Spinal cord (tissue), 10 donors: ENCODE measurements at places on chromosomes 4 and X. TPM values are rescaled to one million over a fixed set of nuclear protein-coding genes. Genes with fewer than 3 reads are reported as not detected.

- DNase-seq, result no peak
These were observed 124.1 kb downstream of the FHDC1 start for GRCh38 chr4:153060196-153060595.

DNA sequence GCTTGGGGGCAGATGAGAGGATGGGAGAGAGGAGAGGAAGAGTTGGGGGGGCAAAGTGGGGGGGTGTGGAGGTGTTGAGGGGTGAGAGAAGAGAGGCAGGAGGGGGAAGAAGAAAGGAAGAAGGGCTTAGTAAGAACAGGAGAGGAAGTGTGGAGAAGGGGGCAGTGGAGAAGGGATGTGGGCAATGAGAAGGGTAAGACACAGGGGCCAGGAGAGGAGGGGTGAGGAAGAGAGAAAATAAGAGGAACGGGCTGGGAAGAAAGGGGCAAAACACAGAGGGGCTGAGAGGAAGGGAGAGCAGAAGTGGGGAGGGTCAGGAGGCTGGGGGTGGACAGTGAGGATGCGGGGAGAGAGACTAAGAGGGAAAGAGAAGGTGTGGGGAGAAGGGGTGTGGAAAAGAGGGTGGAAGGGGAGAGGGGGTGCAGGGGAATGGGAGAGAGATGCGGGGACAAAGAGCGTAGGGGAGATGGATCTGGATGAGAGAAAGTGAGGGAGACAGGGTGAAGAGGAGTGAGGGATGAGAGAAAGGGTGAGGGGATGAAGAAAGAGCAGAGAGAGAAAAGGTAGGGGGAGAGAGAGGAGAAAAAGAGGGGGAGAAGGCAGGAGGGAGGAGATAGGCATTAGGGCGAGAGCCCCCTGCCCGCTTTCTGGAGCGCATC lies 12.9 kb downstream of the SH3KBP1 start:
- DNase-seq, result no peak

DNA sequence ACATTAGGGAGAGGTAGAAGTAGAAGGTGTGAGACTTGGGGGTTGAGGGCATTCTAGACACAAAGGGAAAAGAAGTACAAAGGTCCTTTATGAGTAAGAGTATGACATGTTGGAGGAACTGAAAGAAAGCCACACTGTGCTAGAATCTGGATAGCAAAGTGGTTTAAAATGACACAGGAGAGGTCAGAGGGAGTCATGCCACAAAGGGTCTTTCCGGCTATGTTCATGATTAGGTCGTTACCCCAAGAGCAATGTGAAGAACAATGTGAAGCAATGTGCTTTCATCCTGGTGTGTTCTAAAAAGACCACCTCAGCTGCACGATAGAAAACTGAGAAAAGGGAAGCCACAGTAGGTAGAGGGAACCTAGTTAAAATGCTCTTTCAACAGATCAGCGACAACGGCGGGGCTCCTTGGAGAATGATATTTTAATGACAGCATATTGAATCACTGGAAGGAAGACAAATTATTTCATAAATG lies 29.2 kb downstream of the SMIM14 start:
- no peak for DNase-seq

DNA sequence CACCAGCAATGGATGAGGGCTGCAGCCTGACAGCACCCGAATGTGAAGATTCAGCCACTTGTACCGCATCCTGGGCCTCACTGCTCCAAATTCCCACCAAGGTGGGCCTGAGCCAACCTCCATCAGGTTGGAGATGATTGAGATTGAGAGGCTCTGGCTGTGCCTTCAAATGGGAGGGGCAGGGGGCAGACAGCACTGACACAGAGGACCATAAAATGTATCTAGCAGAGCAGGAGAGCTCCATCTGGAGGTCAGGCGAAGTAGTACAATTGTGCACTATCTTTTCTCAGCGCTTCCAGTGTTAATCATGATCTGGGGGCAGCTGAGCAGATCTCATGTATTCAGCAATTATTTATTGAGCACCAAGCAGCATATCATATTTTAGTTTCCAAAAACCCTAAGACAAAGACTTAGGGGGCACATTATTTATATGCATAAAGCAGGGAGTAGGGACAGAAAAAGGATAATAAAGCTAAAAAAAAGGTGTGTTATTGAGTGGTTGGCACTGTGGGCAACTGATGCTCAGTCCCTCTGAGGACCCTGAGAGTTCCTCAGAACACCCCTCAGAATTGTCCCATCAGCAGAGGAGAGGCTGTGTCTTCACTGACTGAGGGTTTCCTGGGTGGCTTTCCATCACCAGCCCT lies 31.6 kb upstream of the C1QTNF7 start:
- no peak for DNase-seq

DNA sequence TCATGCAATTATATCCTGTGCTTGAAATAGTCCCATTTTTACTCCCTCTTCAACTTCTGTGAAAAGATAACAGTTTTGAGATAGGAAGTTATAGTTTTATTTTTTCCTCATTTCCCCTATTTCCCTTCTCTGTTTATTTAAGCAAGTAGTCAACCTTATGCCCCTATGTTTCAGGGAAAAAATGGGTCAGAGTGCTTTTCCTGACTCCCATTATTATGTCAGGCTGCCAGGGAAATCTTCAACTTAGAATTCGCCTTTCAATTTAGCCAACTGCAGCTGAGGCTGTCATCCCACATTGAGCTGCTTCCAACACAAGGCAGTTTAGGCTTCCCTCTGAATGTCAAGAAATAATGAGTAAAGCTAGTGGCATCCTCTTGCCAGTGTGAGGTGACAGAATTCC lies 42.3 kb downstream of the NXT2 start:
- DNase-seq, result peak; percentile 9

Gene CLIC2
- 10.2 TPM for total RNA-seq

Gene EFNB1
- total RNA-seq, result 21.3 TPM

Gene XK
- total RNA-seq, result 2.6 TPM

Gene TCEAL7
- 142 TPM for total RNA-seq

Gene GABRB1
- total RNA-seq, result 49.1 TPM

Gene NDUFC1
- 48.8 TPM for total RNA-seq

Gene CTAG2
- not detected for total RNA-seq
